ENCODE measurements at places on chromosomes 4 and X.

DNA sequence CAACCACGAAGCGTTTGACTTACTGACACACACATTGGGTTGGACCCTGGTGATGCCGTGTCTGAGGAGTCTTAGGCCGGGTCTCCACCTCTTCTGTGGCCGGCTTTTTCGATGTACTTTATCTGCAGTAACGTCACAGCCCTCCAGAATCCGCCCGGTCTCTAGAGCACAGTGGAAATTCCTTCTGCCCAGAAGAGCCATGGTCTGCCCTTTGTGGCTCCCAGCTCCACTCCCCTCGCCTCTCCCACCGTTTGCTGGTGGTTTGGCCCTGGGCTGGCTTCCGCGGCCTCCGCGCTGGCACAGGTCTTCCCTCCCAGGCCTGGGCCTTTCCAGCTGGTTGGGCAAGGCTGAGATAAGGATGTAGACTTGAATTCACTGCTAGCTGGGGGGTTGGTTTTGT is 4.3 kb downstream of the MAEA start:
- no peak for DNase-seq

- DNase-seq, result no peak
Measured at GRCh38 chrX:124726881-124727280, 380.5 kb downstream of the SH2D1A start.

DNA sequence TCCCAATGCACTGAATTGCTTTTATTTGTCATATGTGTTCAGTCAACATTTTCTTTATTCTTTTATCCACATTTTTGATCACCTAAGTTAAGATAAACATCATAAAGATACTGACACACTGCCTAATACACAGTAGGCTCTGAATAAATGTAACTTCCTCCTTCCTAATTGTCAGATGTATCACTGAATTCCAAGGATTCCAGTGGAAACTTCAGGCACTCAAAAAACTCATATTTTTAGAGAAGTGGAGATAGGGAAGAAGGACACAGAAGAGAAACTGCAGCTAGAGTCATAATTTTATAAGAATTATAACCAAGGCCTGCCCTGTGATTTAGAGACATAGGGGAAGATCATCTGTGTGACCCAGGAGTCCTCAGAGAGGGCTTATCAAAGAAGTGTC is 753.3 kb downstream of the ADGRL3 start:
- no peak for DNase-seq

GRCh38 chr4:15965325-15965724 is 2.4 kb upstream of the FGFBP2 start:
- DNase-seq, result no peak

DNA sequence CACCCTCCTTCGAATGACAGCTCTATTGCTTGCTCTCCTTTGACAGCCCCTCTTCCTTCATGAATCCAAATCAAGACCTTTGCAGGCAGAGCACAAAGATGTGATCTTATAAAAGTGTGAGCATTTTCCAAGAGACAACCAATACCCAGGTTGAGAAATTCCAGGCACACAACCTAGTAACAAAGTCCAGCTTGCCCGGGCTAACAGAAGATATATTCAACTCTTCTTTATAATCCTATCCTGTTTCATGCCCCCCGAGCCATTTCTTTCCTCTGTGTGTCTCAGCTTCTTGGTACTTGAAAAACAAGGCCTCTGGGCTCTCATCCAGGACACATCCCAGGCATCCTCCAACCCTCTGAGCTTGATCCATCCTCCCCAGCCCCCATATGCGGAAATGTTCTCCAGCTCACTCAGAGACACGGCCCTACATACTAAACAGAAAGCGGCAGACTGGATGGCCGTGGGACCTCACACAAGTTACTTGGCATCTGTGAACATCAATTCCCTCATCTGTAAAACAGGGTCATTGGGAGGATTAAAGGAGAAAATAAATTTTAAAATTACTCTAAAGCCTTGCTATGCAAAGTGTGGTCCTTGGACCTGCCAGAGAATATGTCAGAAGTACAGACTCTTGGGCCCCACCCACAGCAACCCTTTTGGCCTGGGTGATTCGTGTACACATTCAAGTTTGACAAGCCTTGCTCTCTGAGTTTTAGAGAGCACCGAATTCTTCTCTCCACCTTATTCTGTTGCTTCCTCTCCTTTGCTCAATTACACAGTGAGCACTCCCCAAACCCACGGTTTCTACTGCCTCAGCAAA is 627.0 kb downstream of the BCOR start:
- DNase-seq, result no peak

GRCh38 chr4:4406455-4407298 is 19.8 kb downstream of the NSG1 start:
- DNase-seq, result no peak

DNA sequence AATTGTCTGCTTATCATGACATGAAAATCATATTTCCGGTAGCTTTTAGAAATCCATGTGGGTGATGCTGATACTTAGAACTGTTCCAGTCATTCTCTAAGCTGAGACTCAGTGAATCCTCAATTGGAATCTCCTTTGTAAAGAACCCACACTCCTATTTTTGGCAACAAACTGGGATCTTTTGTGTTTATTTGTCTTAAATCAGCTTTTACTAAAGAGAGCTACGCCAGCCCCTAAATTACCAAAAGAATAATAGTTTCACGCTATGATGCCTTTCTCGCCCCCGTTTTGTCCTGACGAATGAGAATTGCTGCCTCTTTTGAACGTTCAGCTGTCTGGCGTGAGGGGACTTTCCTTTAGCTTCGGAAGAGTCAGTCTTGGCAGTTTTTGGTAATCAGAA is 195.9 kb downstream of the SHOX start:
- DNase-seq, result no peak

- no peak for DNase-seq
Measured at GRCh38 chrX:112738347-112739033, 58.8 kb upstream of the LHFPL1 start.

- DNase-seq, result no peak
Measured at GRCh38 chrX:119236623-119237561, 807 bp downstream of the PGRMC1 start.

- DNase-seq, result no peak
Measured at GRCh38 chr4:102089850-102090621, 255.2 kb downstream of the SLC39A8 start.

GRCh38 chr4:111754003-111754402 is 391.3 kb upstream of the FAM241A start:
- no peak for DNase-seq

DNA sequence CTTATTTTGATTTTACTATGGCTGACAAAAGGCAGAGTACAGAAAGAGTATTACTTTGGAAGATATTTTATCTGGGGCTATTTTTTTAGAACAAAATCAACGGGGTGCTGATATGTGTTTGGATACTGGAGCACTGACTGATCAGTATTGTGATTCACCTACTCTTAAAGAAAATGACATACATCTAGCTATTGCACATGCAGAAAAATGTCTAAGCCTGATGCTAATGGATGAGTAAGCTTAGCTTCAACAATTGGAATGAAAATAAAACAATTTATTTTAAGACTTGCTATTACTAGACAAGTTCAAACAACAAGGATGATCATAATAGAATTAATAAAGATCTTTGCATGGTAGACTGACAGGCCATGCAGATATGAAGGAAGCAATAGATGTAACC is 262.0 kb downstream of the PPP1R2C start:
- no peak for DNase-seq

DNA sequence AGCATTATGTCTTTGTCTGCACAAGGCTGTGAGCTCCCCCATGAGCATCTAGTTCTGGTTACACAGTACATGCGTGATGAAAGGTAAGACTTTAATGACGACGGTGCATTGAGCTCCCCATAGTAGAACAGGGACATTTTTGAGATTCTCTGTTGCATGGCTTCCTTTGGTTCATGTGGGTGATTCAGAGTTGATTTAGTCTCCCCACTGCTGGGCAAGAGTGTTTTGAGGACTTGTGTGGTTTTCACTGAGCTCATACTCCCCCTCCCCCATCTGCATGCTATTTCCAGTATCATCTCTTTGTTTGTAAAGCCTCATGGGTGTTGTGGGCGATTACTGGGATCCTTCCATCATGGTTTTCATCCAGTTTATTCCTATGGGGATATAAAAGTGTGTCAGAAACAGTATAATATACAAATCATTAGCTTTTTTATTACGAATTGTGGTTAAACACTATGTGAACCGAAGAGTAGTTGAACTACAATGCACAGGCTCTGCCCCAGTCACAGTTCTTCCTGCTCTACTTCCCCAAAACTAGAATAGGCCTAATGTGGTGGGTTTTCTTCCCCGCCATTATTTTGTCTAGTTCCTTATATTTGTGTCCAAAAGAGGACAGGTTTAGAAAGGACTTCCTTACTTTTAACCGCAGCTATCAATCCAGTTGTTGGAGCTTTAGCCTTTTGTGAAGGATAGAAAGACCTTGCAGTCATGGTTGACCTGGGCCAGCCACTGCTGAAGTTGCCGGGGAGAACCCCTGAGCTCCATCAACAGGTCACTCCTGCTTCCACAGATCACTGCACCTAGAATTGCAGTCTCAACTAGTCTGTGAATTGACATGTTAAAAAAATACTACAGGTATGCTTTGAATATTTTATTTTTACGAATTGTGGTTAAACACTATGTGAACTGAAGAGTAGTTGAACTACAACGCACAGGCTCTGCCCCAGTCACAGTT is 30.4 kb downstream of the KIT start:
- DNase-seq, result no peak

DNA sequence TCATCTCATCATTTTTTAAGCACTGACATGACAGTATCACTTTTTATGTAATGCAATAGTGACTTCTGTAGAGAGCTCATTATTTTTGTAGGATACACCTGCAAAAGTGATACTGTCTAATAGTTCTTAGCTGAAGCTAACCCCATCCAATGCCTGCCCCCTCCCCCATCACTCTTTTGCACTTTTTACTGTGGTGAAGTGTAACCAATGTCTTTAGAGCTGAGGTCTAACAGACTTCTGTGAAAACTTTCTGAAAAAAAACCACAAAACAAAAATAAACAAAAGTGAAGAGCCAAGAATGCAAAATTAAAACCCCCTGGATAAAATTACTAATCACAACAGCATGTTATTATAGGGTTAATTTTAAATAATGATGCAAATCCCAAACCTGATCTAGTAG is 301.1 kb downstream of the ANK2 start:
- DNase-seq, result no peak

GRCh38 chr4:97577004-97577403 is 566.3 kb downstream of the STPG2 start:
- DNase-seq, result no peak

GRCh38 chr4:184790826-184791225 is 34.9 kb downstream of the ACSL1 start:
- DNase-seq, result no peak

- DNase-seq, result no peak
Measured at GRCh38 chr4:184384810-184385557, 89.4 kb downstream of the IRF2 start.

GRCh38 chr4:100828364-100828763 is 310.5 kb upstream of the EMCN start:
- DNase-seq, result no peak

GRCh38 chr4:84856468-84857049 is 109.9 kb downstream of the WDFY3 start:
- DNase-seq, result no peak

DNA sequence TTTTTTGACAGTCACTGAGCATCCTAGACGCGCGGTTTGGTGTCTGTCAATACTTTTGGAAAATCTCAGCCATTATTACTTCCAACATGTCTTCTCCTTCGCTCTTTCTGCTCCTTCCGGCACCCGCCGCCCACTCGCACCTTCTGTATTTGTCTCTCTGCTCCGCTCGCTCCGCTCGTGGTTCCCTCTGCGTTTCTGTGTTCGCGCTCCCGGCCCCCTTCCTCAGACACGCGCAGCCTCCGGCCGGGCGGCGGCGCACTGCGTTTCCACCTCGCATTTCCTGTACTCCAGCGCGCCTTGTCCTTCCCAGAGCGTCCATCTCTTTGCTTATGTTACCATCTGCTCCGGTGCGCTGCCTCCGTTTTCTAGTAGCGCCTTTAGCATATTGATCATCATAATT is 21.1 kb downstream of the PDE6B start:
- DNase-seq, result no peak

DNA sequence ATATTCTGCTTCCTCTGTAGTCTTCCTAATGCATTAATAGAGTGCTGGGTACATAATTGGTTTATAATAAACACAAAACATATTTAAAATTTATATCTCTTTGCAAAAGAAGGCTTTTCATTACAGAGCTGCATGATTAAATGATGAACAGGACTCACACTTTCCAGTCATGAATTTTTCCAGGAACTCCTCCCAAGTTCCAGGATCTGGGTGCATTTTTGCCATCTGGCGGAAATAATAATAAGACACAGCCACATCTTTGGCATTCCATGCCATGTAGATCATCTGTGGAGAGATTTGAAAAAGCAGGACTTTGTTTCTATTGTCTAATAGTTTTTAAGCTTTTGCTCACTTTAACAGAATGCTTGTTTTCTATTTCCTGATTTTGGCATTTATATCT is 40.2 kb upstream of the SULT1B1 start:
- DNase-seq, result no peak

GRCh38 chr4:168880811-168881595 is 129.1 kb downstream of the CBR4 start:
- no peak for DNase-seq

- DNase-seq, result no peak
Measured at GRCh38 chr4:81137446-81137845, 77.6 kb downstream of the PRKG2 start.

DNA sequence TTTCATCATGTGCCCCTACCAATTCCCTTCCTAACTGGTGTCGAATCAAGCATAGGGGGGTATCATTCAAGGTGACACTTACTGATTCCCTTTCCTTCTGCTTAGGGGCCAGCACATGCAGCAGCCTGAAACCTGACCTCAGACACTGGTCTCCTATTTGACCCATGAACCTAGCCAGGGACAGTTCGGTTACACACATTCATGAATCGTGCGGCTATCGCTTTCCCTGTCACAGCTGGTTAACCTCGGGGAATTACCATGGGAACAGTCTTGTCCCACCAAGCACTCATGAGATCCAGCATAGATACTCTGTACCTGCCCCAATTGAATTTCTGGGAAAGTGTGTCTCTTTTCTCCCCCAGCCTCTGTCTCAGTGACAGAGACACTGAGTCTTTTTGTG is 140.4 kb downstream of the ZNF674 start:
- DNase-seq, result no peak

DNA sequence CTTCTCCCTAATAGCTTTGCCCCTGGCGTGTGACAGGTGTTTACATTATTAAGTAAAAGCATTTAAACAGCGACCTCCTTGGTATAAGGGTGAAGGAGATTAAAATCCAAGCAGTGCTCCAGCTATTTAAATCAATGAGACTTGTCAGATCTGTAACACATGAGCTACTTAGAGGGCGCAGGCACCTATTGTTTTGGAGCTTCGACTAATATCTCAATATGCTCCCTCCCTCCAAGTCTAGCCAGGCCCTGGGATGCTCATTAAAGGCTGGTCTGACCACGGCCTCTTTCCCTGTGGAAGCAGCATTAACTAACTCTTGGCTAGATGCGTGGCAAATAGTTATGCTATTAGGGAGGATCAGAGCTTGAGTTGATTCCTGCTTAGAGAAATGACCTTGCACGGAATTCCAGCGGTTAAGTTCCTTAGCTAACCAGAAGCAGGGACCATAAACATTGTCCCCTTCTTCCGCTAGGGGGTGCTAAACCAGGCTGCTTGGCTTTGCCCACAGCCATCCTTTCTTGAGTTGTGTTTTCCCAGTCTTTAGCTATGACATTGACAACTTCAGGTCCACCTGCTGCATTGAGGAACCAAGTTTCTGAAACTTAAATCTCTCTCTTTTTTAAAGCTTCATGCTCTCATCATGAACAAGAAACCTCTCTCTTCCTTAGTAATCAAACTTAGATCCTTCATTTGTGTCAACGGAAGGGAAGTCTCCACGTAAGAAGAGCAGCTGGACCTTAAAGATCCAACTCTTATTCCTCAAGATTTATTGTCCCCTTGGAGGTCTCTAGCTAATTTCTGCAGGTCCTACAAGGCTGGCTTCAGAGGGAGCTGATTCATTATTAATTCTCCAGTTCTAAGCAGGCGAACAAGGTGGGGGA is 80.7 kb upstream of the IGFBP7 start:
- no peak for DNase-seq
